ENCODE measurements at places on chromosomes 5 and 9.

- DNase-seq: no peak
These were observed 194.5 kb downstream of the ICE1 start for GRCh38 chr5:5617024-5617423.

DNA sequence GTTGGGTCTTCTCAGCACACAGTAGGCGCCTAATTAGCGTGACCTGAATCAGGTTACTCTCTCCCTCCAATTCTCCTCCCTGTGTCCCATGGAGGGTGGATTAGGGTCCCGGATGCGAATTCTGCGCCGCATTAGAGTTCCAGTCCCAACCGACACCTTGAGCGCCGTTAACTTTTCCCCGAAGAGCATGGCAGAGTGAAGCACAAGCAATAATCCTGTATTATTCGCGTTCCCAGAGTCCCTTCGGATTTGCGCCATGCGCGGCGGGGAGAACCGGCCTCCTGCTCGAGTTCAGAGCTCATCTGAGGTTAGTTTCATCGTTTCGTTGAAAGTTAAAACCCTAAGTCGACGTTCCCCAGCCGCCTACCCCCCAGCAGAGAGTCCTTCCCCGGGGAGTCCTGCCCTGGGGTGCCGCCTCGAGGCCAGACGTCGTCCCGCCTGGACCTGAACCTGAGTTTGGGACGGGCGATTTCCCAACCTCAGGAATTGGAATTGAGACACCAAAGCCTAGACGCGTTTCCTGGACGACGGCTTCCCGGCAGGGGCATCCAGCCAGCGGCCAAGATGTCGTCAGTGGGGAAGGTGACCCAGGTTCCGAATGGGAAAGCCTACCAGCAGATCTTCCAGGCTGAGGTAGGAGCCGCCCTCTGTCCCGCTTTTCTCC, at the start of gene CCDC180:
TSS of gene CCDC180 (plus strand) at position 160 of the 664 bp plus-strand sequence. CDS start at position 565, 405 bp downstream.
- no peak for DNase-seq

GRCh38 chr5:137071931-137072330, 427.2 kb downstream of the SPOCK1 start:
- DNase-seq: no peak

DNA sequence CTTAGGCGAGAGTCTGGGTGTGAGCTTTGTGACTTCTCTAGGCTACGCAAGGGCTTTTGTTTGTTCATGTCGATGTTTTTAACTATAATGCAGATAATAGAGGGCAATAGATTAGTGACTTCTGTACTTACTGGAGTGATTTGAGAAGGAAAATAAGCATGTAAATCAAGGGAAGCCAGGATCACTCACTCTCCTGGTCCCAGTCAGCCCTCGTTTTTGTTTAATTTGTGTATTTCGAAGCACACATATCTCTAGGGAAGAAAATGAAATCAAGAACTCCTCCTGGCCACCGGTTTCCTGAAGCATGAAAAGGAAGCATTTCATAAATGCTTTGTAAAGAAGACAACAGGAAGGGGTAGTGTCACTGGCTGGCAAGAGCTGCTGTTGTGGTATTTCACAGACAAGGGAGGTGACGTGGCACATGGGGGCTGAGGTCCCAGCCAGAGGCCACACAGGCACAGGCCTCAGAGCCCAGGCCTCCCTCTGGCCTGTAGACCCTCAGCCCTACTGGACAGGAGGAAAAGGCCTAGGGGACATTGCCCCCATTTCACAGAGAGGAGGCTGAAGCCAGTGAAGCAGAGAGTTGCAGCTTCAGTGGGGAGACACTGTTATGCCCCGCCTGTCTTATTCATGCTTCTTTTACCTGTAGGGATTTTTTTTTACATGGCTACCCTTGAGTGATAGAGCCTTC, 34.1 kb downstream of the IRF1 start:
- no peak for DNase-seq

GRCh38 chr9:135604437-135605237, 34.7 kb downstream of the GLT6D1 start:
- DNase-seq: no peak

DNA sequence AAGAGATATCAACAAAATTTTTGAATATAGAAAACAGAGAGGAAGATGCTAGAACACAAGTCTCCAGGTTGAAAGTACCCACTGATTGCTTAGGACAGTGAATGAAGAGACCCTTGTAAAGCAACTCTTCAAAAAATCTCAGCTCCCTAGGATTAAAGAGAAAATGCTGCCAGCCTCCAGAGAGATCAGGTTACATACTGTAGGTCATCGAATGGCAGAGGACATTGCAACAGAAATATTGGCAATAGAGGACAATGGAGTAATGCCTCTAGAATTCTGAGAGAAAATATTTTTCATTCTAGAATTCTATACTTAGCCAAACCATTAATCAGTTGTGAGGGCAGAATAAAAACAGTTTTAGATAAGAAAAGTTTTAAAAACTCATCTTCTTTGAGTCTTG, 43.1 kb upstream of the ELL2 start:
- no peak for DNase-seq

DNA sequence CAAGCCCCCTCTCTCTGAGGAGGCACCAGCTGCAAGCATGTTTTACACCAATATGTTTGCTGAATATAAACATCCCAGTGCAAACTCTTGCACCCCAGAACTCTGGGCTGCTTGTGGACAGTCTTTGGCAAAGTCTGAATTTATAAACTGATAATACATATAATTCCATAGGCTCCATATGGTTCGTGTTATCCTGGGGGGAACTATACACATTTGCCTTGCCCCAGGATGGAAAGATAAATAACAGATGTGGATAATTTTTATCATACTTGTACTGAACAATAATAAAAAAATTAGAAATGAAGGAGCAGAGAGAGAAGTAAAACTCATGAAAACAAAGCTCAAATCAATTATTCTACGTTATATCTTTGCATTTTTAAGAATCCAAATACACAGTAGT, 50.6 kb upstream of the GAS1 start:
- no peak for DNase-seq

- DNase-seq: no peak
These were observed 83.1 kb downstream of the MSX2 start for GRCh38 chr5:174807471-174807870.

DNA sequence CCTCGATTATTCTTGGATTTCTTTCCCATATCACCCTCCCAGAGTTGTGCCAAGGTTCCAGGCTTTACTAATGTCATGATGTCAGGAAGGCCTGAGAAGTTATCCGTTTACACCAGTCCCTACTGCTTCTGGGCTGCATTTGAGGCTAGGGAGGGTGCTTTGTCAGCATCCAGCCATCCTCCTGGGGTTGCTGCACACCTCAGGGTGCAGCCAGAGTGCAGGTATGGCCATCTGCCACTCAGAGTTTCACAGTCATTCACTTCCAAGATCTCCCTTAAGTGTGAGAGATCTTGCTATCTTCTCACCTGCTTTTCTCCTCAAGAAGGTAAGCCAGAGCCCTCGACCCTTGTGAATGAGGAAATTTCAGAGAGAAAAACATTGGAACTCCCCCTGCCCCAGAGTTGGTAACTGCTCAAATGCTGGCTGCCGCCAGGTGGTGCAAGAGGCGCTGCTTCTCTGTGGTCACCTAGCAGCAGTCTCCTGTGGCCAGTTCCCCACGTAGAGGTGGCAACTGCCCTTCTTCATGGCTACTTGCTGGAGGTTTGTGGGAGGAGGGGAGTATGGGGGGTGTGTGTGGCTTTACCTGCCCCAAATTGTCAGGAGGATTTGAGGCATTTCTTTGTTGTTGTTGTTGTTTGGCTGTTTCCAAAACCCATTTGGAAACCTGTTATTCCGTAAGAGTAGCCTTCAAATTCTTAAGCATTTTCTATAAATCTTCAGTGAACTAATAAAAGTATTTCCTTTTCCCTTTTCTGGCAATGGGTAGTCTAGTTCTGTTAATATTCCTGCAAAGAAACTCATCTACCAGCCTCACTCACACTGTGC, 259.6 kb upstream of the DMRT1 start:
- no peak for DNase-seq

DNA sequence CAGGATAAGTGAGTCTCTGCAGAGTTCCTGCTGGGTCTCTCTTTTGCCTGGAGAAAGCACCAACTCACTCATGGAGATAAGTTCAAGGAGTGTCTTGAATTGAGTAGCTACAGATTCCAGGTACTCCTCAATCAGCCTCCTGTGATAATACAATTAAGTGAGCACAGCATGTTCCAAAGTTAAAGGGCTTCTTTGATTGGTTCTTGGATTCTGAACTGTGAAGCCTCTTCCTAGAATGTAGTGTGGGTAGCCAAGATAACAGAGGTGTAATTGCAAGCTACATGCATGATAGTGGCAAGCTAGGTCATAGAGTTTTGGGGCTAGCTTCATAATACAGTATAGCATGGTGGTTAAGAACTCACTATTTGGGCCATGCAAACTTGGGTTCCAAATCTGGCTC, 23.2 kb upstream of the CARNMT1 start:
- no peak for DNase-seq

- no peak for DNase-seq
These were observed 144.2 kb downstream of the PDZD2 start for GRCh38 chr5:31783086-31783645.

DNA sequence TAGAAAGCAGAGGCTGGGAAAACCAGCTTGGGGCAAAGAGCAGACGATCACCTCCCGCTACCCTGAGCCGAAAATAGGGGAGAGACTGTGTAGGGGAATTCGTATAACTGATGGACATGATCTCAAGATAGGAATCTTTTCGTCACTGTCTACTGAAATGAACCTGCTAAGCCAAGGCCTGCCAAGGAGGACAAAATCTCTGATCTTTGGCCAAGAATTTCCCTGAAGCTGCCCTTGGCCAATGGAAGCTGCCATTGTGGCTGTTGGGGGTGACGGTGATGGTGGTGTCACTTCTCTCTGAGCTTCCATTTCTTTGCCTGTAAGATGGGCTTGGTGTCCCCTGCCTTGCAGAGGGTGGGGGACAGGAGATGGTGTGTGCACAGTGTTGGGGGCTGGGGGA, 3.3 kb upstream of the PTGES start:
- no peak for DNase-seq

DNA sequence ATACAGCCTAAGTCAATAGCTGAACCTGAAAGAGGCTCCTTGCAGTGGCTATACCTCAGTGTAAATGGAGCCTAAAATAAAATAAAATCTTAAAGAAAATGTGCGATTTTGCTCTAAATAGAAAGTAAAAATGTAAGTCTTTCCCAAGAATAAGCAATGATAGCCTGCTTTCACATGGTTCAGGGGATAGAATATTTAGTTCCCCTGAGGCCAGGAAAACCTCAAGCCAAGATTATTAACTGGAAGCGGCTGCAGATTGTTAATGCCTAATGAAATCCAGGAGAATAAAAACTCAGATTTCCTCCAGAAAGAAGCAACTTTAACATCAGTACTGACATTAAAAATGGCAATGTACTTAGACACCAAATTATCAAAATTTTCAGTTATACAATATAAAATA, 463.7 kb downstream of the CYLC2 start:
- no peak for DNase-seq

DNA sequence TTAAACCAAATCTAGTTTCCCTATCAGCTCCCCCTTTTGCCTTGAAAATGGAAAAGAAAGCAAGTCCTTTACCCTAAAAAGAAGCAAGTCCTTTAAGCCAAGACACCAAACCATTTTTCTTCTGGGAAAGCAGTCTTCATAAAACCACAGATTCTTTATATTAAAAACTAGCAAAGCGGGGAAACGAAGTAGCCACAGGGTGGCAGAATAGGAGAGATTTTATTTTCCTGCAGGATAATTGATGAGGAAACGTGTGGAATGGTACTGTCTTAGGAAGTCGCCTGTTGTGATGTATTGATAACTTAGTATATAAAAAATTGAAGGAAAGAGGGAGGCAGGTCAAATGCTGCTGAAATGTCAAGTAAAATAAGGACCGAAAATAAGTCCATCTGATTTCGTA, 41.1 kb downstream of the ZNF883 start:
- no peak for DNase-seq

GRCh38 chr9:111799506-111799905, 4.8 kb upstream of the SHOC1 start:
- no peak for DNase-seq

- no peak for DNase-seq
These were observed 1.9 kb downstream of the N4BP3 start for GRCh38 chr5:178115136-178115813.

DNA sequence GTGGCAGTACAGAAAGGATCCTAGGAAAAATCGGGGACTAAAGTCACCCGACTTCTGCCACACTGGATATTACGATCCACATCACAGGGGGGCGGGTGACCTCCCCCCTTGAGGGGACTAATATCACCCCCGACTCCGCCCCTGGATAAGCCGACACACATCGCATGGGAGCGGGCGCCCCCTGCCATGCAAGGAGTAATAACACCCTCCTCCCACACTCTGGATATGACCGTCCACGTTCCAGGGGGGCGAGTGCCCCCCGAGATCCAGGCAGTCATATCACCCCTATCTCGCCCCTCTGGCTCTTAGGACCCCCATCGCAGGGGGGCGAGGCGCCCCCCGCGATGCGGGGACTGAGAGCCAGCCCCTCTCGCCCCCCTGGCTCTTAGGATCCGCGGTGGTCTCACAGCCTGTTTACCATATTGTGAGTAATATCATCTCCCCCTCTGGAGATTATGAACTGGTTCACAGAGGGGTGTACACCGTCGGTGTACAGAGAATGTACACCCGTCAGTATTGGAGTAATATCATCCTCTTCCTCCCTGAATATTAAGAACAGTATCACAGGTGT, 423.0 kb downstream of the DIRAS2 start:
- DNase-seq: no peak

DNA sequence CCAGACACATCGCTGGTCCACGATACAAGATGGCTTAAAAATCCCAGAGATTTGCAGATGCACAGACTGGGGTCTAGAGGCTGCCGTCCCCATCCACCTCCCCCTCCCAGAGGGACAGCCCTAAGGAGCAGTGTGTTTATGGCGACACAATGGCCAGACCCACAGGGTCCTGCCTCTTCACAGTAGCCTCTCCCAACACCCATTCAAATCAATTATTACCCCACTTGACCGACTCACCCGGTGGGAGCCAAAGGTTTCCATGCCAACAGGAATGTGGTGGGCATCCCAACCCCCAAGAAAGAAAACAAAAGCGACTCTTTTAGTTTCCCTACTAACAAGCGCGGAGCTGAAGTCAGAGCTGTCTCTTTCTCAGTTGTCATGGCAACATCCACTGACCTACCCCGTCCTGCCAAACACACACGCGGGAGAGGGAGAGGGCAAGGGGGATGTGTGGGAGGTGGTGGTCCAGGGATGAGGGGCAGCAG, 209.0 kb downstream of the TTLL11 start:
- DNase-seq: no peak

DNA sequence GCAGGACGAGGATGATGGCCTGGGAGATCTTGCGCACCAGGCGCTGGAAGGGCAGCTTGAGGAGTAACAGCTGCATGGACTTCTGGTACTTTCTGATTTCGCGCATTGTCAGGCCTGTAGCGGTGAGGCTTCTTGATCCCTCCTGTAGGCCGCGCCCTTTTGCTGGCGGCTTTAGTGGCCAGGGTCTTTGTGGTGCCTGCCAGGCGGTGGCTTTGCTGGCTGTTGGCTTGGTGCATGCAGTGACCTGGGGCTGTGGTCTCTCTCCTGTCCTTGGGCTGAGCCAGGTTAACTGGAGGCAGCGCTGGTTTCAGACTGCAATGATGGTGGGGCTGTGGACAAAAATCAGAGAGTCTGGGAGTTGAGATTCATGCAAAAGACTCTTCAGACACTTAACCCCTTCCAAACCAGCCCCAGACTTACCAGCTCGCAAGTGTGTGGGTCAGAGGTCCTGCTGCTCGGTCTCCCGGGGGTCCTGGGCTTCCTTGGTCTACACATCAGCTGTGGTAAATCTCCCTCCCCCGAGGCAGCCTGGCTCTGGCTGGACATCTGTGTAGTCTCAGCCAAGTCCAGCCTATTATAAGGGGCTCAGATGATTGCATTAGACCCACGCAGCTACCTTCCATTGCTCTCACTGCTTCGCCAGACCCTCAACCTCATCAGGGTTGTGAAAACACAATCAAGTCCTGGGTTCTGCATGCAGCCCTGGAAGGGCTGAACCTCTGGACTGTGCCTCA, 4.8 kb downstream of the TAF11L12 start:
- DNase-seq: no peak

- no peak for DNase-seq
These were observed 5.2 kb downstream of the VAV2 start for GRCh38 chr9:133986774-133987445.

Data from cortex of kidney (tissue), 1 donor.